ENCODE measurements at places on chromosomes 11 and 22.

DNA sequence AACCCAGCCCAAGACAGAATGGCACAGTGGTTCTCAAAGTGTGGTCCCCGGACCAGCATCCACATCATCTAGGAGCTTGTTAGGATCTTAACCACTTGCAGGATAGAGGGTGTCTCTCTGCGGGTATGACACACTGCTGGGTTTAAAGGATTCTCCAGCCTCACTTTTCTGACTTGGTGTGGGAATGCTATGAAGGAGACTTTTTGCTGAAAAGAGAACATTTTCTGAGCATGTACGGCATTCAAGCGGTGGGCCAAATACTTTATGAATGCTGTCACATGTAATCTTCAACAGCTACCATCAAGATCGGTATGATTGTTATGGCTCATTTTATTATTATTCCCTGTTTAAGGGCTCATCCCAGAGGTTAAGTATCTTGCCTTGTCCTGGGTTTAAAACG lies 1.8 kb upstream of the CD82 start:
- DNase-seq, result no peak

GRCh38 chr11:19772480-19772879 lies 59.8 kb downstream of the NAV2 start:
- DNase-seq, result no peak

DNA sequence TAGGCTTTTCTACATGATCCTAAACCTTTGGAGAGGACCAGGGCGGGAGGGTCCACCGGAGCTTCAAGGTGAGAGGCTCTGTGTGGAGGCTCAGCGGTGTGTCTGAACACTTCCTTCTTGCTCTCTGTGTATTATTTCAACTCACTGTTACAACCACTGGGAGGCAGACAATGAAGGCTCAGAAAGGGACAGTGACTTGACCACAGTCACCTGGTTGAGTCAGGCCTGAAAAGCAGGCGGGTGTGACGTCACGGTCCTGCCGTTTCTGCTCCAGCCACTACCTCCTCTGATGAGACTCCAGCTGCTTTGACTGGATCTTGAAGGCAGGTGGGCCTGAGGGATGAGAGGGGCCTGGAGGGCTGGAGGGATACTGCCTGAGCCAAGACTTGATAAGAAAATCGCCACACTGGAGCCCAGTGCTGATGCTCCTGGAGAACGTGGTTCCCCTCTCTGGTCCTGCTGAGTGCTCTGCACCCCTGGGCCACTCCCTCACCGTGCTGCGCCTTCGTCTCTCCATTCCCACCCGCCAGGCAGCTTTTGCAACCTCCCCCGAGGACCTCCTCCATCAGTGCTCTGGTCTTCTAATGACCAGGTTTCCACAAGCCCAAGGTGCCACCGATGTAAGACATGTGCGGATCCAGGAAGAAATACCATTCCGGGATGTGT lies 27.9 kb downstream of the KCNC1 start:
- no peak for DNase-seq

DNA sequence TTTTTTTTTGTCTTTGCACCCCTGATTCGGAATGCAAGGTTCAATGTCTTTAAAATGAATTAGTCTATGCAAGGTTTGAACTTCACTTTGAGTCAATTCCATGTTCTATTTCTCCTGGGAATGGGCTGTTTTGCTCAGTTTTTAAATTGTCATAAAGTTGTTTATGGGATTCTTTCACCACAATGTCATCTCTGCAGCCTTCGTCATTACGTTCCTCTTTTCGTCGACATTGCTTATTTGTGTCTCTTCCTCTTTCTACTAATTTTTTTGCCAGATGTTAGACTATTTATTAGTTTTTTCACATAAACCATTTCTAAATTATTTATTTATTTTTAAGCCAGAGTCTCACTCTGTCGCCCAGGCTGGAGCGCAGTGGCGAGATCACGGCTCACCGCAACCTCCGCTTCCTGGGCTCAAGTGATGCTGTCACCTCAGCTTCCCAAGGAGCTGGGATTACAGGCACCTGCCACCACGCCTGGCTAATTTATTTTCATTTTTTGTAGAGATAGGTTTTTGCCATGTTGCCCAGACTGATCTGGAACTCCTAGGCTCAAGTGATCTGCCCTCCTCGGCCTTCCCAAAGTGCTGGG lies 7.1 kb upstream of the TNNT3 start:
- no peak for DNase-seq

DNA sequence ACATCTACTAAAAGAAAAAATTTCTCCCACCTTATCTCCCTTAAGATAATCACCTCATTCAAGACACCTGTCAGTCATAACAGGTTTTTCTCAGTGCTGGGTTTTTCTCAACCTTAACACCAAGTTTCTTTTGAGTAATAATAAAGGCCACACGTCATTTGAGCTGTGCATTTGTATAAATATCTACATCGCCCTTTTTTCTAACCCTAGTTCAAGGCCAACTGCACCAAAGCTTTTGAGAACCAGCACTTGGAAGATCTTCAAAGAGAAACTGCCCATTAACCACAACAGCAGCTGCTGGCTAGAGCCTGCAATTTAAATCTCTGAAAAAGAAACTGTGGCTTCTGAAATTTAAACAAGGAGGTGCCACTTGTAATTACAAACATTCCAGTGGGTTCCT lies 6.9 kb downstream of the CADM1 start:
- DNase-seq, result no peak

GRCh38 chr11:73652046-73652730 lies 5.8 kb downstream of the PLEKHB1 start:
- DNase-seq, result no peak

DNA sequence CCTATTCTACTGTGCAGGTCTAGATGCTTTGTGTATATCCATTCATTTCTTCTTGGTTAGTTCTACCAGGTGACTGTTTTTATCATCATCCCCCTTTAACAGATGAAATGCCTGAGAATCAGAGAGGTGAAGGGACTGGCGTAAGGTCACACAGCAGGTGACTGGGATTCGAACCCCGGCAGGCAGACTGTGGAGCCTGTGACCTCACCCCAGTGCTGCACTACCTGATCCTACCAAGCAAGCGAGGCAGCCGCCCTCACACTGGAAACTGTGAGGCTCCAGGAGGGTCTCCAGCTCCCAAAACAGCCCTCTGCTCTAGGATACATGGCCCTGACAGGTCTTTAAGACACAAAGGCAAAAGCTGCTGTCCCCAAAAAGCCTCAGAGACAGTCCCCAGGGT lies 91.7 kb downstream of the CHST1 start:
- DNase-seq, result no peak

DNA sequence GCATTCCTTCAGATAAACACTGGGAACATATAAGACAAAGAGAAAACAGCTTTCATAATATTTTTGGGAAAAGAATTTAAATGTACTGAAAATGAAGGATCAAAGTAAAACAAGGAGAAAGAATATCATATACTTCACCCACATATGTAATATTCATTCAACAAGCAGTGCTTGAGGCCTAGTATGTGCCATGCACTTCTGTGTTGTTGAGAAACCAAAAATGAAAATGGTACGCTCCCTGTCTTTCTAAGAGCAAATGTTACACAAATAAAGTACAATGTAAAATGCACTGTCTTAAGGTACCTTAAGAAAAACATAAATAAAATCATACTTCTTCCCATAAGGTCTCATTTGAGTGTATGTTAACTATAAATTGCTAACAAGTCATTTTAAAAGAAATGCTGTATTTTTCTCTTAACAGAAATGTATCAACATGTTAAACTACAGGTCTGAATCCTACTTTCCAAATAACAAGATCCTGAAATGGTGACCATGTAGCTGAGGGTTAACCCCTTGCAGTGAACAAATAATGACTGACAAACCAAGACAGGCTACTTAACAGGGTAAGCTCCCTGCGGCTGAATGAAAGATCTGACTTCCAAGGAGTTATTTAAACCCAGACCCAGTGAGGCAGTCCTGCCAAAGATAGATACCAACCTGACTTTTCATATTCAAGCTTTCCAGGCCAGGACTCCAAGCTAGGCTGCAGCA lies 377.6 kb downstream of the DCDC1 start:
- DNase-seq, result no peak

- DNase-seq, result no peak
Measured at GRCh38 chr11:1757861-1758610, 5.7 kb downstream of the CTSD start.

DNA sequence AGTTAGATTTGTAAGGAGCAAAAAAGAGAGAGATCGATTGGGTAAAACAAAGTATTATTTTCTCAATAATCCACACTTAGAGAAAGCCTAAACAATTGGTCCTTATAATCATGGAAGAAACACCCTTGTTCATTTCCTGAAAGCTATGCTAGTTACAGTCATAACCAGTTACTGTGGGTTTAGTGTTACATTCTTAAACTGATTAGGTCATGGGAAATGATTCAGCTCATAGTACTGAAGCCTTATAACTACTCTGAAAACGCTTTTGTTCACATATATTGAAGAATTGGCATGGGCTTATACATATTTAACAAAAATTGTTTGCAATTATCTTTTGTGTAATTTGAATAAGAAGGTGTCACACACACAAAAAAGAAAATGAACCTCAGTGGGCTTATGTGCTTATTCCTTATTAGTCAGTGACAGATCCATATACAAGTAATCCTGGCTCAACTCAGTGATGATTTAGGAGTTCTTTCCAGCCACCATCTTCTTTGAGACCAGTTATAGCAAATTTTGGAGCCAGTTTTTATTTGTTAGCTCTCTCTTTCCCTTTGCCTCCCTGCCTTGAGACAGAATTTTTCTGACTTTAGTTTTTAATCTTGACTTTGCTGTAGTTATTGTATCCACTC lies 198.5 kb upstream of the CTSC start:
- no peak for DNase-seq

- no peak for DNase-seq
Measured at GRCh38 chr11:17923217-17923616, 89.6 kb downstream of the SERGEF start.

DNA sequence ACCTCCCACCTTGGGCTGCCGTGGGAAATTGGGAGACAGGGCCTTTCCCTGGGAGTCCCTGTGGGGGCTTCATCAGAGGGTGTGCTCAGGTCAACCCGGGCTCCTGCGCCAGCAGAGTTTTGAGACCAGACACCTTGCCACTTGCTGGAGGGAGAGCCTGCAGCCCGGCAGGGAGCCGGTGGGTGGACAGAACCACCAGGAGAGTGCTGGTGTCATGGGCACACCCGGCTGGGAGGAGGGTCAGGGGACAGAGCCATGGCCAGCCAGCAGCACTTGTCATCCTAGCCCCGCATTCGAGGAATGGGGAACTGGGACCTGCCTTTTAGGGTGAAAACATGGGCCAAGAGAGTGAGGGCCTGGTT lies 209.3 kb downstream of the TBC1D22A start:
- DNase-seq, result no peak

GRCh38 chr11:10048350-10048749 lies 245.7 kb downstream of the SBF2 start:
- no peak for DNase-seq

DNA sequence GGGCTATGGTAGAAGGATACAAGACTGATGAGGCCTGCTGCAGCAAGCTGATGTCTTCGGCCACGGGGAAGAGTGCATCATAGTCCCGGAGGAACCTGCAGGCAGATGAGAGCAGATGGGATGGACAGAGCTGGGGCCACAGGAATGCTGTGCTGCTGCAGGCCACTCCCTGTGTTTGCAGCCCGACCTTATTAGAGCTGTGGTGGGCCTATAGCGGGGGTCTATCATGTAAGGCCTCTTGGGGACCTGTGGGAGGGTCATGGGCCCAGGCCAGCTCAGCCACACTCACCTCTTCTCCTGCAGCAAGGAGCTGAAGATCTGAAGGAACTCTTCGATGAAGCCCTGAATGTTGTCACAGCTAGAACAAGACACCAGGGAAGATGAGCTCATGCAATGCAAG lies 31.9 kb downstream of the ASCC2 start:
- no peak for DNase-seq

GRCh38 chr11:9118277-9118676 lies 26.9 kb upstream of the SCUBE2 start:
- DNase-seq, result no peak

- DNase-seq, result no peak
Measured at GRCh38 chr22:32542066-32542676, 67.6 kb downstream of the FBXO7 start.

GRCh38 chr11:94694309-94695060 lies 73.7 kb upstream of the AMOTL1 start:
- DNase-seq, result no peak

DNA sequence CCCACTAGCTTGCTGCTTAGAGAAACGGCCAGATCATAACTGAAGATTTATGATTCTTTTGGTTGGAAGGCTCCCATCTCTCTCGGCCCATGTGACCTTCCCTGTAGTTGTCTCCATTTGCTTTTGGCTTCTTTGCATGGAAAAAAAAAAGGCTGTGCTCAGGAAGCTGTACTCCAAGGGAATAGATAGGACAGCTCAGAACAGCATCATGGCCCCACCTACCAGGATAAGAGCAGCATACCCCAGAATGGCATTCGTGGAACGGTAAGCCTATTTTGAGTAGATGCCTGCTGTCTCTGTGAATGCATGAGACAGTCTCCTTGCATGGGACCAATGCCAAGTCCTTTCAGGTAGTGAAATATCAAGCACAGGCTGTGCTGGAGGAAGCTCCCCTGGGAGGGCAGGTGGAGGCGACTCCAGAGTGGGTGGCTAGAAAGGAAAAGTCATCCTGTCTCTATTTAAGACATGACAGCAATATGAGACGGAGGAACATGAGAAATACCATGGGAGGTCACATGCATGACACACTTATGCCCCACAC lies 94.1 kb upstream of the AMOTL1 start:
- DNase-seq, result no peak

- DNase-seq, result no peak
Measured at GRCh38 chr11:114348200-114349191, 51.8 kb downstream of the C11orf71 start.

DNA sequence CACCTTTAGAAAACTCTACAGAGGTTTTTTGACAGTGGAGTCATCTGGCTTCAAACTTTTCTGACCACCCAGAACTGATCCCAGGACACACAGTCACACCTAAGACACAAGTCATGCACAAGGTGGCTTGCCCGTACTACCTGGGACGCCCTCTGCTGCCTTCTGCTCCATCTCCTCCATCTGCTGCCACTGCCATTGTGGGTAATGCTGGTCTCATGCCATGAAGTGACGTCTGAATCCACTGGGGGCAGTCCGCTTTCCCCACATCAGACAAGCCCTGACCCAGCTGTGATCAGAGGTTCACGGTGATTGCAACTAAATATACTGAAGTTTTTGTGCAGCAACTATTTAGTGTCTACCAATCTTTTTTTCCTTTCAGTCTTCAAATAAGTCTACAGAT lies 5.4 kb upstream of the NDUFS8 start:
- no peak for DNase-seq

GRCh38 chr11:119888119-119888518 lies 159.1 kb upstream of the NECTIN1 start:
- DNase-seq, result no peak

Data from SIG-M5 (cell line).